Naive thymus-derived CD4-positive, alpha-beta T cell (primary cell): ENCODE measurements at places on chromosomes 1 and 21. TPM values are rescaled to one million over a fixed set of nuclear protein-coding genes. Genes with fewer than 3 reads are reported as not detected.

Gene SPRR4
- not detected for total RNA-seq

Gene MRPS6
- 25.5 TPM for total RNA-seq

Gene ATP1A4
- total RNA-seq: not detected in 2 replicates

Gene MPL
- total RNA-seq: not detected

Gene TNFRSF18
- total RNA-seq: not detected

Gene CFAP141
- total RNA-seq: not detected in 2 replicates

Gene BCL10
- total RNA-seq: 45.3 TPM

Gene CFHR1
- not detected in 2 replicates for total RNA-seq

Gene HSF2BP
- 1.4 TPM for total RNA-seq

- DNase-seq: no peak
- H3K27ac ChIP-seq: no peak overlapping the region
- no peaks in the 10 kb centered on the region for H3K36me3 ChIP-seq
- H3K27me3 ChIP-seq: no peaks in the 10 kb centered on the region
- no peaks in the 10 kb centered on the region for H3K4me1 ChIP-seq
These were observed 28.5 kb upstream of the SERBP1 start for GRCh38 chr1:67458663-67459062.

- DNase-seq: no peak
- no peaks in the 10 kb centered on the region for H3K36me3 ChIP-seq
- no peaks in the 10 kb centered on the region for H3K27me3 ChIP-seq
- H3K4me3 ChIP-seq: no peak overlapping the region
- H3K27ac ChIP-seq: no peak overlapping the region
These were observed 5.5 kb downstream of the PAQR7 start for GRCh38 chr1:25869909-25870606.

- no peak overlapping the region for H3K4me3 ChIP-seq
- H3K27me3 ChIP-seq: no peaks in the 10 kb centered on the region
- H3K4me1 ChIP-seq: no peaks in the 10 kb centered on the region
These were observed 24.6 kb upstream of the SLC35F3 start for GRCh38 chr1:233879841-233880240.

DNA sequence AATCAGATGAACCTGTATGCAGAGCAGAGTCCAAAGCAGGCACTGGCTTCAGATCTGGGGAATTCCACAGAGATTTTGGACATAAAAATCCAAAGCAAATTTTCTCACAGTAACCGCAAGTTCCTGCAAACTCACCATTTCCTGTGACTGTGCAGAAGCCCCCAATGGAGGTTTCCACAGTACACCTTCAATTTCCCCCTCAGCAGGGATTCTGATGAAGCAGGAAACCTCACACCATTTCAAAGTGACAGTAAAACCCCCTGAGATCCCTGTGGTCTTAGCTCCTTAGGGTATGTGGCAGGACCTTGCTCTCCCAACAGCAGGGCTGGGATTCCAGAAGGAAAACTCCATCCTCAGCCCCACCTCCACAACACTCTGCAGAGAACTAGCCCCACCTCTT, 6.0 kb upstream of the TGFBR3 start:
- no peaks in the 10 kb centered on the region for H3K36me3 ChIP-seq
- no peaks in the 10 kb centered on the region for H3K4me1 ChIP-seq
- no peak overlapping the region for H3K4me3 ChIP-seq
- no peaks in the 10 kb centered on the region for H3K27me3 ChIP-seq
- no peak overlapping the region for H3K27ac ChIP-seq
- DNase-seq: no peak

GRCh38 chr1:110012100-110012780, 22.2 kb upstream of the STRIP1 start:
- no peak overlapping the region for H3K27ac ChIP-seq
- H3K27me3 ChIP-seq: no peaks in the 10 kb centered on the region
- H3K4me3 ChIP-seq: no peak overlapping the region
- DNase-seq: no peak

- peak; percentile 67 for DNase-seq
- no peaks in the 10 kb centered on the region for H3K36me3 ChIP-seq
- peaks cover 3% of the 10 kb centered on the region for H3K4me1 ChIP-seq
- no peak overlapping the region for H3K27ac ChIP-seq
These were observed 34.7 kb downstream of the TOMM20 start for GRCh38 chr1:235093696-235094592.

GRCh38 chr1:182890927-182891610, 51.9 kb downstream of the DHX9 start:
- DNase-seq: no peak
- no peaks in the 10 kb centered on the region for H3K27me3 ChIP-seq
- H3K4me3 ChIP-seq: no peak overlapping the region
- no peak overlapping the region for H3K27ac ChIP-seq
- H3K36me3 ChIP-seq: peaks cover 17% of the 10 kb centered on the region

DNA sequence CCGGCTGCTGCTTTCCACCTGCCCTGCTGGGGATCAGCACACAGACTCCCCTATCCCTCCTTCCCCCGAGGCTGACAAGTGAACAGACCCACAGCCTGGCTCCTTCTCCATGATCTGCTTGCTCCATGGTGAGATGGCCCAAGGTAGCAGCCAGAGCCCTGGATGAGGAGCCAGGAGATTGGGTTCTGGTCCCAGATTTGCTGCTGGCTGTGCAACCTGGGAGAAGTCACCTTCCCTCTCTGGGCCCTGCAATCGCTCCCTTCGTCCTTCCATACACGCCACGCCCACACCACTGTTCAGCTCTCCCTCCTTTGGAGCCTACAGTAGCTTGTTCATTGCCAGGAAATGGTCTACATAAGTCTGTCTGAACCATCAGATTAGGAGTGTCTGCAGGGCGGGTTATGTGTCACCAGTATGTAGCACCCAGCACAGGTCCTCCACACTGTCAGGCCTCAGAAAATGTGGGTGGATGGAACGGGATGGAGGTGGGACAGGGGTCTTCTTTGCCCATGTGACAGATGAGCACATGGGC, 9.2 kb upstream of the EPHA8 start:
- no peaks in the 10 kb centered on the region for H3K4me1 ChIP-seq
- H3K4me3 ChIP-seq: no peak overlapping the region
- no peaks in the 10 kb centered on the region for H3K36me3 ChIP-seq
- H3K27me3 ChIP-seq: no peaks in the 10 kb centered on the region

DNA sequence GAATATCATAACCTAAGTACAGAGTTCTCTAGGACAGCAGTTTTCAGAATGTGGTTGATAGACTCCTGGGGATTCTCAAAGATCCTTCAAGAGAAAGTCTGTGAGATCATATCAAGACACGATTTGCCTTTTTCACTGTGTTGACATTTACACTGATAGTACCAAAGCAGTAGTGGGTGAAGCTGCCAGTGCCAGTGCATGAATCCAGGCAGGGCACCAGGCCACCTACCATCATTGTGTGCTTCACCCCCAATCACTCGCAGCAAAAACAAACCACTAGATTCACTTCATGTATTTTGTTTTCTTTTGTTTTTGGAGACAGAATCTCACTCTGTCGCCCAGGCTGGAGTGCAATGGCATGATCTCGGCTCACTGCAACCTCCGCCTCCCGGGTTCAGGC, 23.9 kb downstream of the DNAJC16 start:
- H3K4me1 ChIP-seq: no peaks in the 10 kb centered on the region
- H3K4me3 ChIP-seq: no peak overlapping the region
- no peak overlapping the region for H3K27ac ChIP-seq
- no peaks in the 10 kb centered on the region for H3K27me3 ChIP-seq

- no peak overlapping the region for H3K27ac ChIP-seq
- DNase-seq: no peak
- H3K36me3 ChIP-seq: no peaks in the 10 kb centered on the region
These were observed 64.9 kb downstream of the TAS1R2 start for GRCh38 chr1:18794561-18794960.

DNA sequence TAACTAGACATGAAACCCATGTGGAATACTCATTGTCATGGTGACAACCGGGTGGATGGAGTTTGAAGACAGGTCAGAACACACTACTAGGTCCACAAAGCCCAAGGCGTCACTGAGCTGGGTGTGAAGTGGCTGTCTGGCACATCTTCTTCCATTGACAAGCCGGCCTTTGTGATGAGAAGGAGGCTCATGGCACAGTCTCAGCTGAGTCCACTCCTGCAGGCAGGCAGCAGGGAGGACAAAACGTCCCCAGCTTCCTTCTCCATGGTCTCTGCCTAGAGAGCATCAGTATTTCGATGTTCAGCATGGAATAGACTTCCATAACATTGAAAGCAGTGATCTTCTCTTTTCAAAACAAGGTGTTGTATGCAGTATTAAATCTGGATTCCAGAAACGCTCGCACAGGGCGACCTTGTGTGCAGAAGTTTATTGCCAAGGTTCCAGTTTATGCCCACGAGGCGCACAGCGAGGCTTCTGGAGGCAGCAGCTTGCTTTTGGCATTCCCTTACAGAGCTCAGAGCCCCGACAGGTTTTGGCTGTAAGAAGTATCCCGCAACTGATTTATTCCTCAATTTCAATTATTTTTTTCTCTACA, 104.2 kb downstream of the SIM2 start:
- no peaks in the 10 kb centered on the region for H3K27me3 ChIP-seq
- no peaks in the 10 kb centered on the region for H3K4me1 ChIP-seq
- no peak overlapping the region for H3K27ac ChIP-seq
- H3K4me3 ChIP-seq: no peak overlapping the region
- no peaks in the 10 kb centered on the region for H3K36me3 ChIP-seq

DNA sequence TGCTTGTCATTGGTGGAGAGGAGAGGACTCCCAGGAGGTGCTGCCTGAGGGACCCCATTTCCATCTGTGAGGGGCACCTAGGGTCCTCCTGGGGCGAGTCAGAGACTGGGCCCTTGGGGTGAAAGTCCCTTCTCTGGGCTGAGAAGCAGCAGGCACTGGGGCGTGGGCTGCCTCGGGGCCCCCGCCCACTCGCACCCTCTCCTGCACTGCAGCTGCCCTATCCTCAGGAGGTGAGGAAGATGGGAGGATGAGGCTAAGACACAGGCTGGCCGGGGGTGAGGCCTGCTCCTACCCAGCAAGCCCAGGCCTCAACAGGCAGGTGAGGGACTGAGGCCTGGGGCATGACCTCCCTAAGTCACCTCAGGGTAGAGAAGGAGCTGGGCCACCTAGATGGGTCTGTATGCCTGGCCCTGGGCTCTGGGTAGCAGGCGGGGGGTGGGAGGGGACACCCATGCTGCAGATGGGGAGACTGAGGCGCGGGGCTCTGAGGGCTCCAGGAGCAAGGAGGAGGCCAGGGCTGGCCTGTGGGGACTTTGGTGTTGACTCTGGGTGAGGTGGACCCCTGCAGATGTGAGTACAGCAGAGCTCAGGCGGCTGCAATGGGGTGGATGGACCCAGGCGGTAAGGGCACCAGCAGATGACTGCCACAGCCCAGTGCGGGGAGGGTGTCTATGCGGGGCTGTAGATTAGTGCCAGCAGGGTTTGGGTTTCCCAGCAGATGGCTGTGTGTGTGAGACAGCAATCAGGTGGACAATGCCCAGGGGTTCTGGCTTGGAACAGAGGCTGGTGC, 10.4 kb upstream of the ZNF669 start:
- H3K4me3 ChIP-seq: no peak overlapping the region
- no peaks in the 10 kb centered on the region for H3K36me3 ChIP-seq
- peaks cover 6% of the 10 kb centered on the region for H3K4me1 ChIP-seq
- DNase-seq: no peak
- H3K27ac ChIP-seq: no peak overlapping the region

- H3K36me3 ChIP-seq: no peaks in the 10 kb centered on the region
- no peak overlapping the region for H3K4me3 ChIP-seq
- no peak overlapping the region for H3K27ac ChIP-seq
- DNase-seq: no peak
These were observed 134.3 kb upstream of the ATP1B1 start for GRCh38 chr1:168972225-168972624.

DNA sequence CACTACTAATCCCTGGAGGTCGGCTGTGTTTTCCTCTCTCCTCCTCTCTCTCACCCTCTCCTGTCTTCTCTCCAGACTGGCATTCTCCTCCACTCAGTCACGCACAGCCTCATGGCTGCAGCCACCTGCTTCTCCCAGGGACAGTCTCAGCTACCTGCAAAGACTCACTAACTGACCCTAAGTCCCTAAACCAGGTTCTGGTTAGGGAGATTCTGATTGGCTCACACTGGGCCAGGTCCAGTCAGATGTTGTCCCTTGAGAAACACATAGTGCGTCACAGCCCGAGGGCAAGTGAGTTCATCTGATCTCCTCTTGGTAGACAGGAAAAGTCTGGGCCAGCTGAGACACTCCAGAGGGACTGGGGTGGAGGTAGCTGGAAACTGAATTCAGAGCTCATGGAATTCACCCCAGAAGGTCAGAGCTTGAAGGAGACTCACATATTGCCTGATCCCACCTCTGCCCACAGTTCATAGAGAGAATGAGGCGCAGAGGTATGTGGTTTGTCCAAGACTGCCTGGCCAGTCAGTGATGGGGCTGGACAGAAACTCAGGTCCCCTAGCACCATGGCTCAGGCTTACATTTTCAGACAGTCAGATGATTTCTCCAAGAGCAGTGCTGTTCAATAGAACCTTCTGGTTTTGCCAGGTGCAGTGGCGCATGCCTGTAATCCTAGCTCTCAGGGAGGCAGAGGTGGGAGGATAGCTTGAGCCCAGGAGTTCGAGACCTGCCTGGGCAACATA, 40.4 kb upstream of the RPL11 start:
- H3K4me1 ChIP-seq: no peaks in the 10 kb centered on the region
- H3K27ac ChIP-seq: no peak overlapping the region
- no peaks in the 10 kb centered on the region for H3K27me3 ChIP-seq
- no peaks in the 10 kb centered on the region for H3K36me3 ChIP-seq
- no peak overlapping the region for H3K4me3 ChIP-seq

GRCh38 chr1:10639011-10639774, 157.3 kb downstream of the CASZ1 start:
- no peak for DNase-seq
- no peak overlapping the region for H3K4me3 ChIP-seq
- H3K27me3 ChIP-seq: no peaks in the 10 kb centered on the region

DNA sequence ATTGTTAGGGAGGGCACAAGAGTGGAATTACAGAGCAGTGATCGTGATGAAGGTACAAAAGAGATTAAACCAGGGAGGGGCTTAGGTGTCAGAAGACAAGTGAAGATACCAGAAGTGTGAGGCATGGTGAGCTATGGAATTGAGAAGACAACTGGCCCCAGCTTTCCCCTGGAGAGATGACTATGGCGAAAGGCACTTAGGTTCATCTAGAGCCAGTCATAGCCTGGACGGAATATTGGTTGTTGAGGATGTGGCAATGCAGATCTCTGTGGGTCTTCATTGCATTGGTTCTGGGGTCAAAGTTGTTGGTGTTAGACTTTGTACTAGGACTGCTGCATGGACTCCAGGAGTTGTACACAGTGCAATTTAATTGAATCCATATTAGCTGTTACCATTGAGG, 115.7 kb downstream of the FASLG start:
- no peak for DNase-seq
- H3K27ac ChIP-seq: no peak overlapping the region
- no peaks in the 10 kb centered on the region for H3K36me3 ChIP-seq
- no peak overlapping the region for H3K4me3 ChIP-seq
- H3K4me1 ChIP-seq: peaks cover 8% of the 10 kb centered on the region

GRCh38 chr21:39638281-39638680, 25.5 kb downstream of the B3GALT5 start:
- H3K27ac ChIP-seq: no peak overlapping the region
- no peaks in the 10 kb centered on the region for H3K4me1 ChIP-seq
- no peaks in the 10 kb centered on the region for H3K36me3 ChIP-seq
- H3K27me3 ChIP-seq: no peaks in the 10 kb centered on the region
